Activated CD8-positive, alpha-beta memory T cell treated with anti-CD3 and anti-CD28 coated beads, Interleukin-2, amount 10 ng/mL, durations not matched to agents 7 days and 5 days (primary cell): ENCODE measurements at places on chromosomes 16 and 17. TPM values are rescaled to one million over a fixed set of nuclear protein-coding genes. Genes with fewer than 3 reads are reported as not detected.

Gene ARRB2
- total RNA-seq = 365 TPM

Gene KIF18B
- 86.7 TPM for total RNA-seq

Gene UTS2R
- not detected for total RNA-seq

Gene GNGT2
- total RNA-seq = 45.3 TPM

Gene SLFN5
- total RNA-seq = 193 TPM

Gene ZNF423
- total RNA-seq = not detected

Gene ZNF594
- 10.5 TPM for total RNA-seq

Gene KRT17
- total RNA-seq = not detected

DNA sequence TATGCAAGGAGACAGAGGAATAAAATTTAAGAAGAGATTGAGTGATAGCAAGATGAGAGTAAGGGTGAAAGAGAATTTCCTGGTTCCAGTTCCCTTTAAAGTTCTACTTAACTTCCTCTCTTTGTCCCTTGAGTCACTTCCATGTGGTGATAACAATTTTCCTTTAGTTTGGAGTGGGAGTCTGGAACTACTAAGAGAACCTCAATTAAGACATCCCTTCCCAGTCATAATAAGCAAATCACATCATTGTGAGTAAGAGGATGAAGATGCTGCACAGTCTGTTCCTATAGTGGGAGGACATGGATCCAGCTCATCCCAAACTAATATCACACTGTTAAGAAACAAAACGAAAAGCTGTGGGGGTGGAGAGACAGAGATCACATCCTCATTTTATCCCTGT is 24.4 kb downstream of the TBX21 start:
- H3K4me1 ChIP-seq = no peaks in the 10 kb centered on the region
- H3K27me3 ChIP-seq = peaks cover 17% of the 10 kb centered on the region
- no peak overlapping the region for H3K27ac ChIP-seq
- H3K4me3 ChIP-seq = no peak overlapping the region
- DNase-seq = no peak

DNA sequence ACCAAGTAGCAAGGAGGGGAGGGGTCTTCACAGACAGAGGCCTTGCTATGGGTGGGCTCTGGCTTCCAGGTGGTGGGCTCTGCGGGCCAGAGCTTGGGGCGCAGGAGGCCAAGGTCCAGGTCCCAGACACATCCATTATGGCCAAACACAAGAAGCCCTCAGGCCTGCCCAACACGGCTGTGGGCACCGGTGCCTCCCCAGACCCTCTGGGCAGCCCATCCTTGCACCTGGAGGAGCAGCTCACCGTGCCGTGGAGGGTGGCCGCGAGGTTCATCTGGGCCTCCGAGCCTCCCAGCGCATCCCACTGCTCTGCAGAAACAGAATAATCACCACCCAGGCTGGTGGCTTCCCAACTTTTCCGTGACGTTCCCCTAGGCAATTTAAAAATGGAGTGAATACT is 55.9 kb downstream of the TBC1D16 start:
- no peak overlapping the region for H3K4me3 ChIP-seq
- DNase-seq = no peak
- H3K36me3 ChIP-seq = no peaks in the 10 kb centered on the region
- H3K4me1 ChIP-seq = no peaks in the 10 kb centered on the region
- no peaks in the 10 kb centered on the region for H3K27me3 ChIP-seq

DNA sequence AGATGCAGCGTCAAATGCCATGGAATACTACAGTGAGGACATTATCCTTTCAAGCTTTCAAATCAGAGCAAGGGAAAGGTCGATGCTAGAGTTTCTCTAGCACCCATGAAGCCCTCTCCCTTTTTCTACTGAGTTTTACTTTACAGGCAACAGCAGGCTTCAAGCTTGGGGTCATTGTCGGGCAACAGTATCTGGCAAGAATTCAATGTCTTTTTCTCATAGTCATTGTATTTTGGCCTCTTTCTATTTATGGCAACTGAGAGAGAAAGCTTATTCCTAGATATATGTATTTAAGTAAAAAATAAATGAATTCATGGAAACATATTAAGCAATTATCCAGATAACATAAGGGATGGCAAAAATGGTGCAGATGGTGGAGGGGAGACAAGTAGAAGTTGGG is 364 bp upstream of the CETP start:
- H3K4me1 ChIP-seq = peaks cover 21% of the 10 kb centered on the region
- no peak overlapping the region for H3K4me3 ChIP-seq
- H3K27me3 ChIP-seq = peaks cover 3% of the 10 kb centered on the region
- no peak overlapping the region for H3K27ac ChIP-seq
- no peaks in the 10 kb centered on the region for H3K36me3 ChIP-seq

DNA sequence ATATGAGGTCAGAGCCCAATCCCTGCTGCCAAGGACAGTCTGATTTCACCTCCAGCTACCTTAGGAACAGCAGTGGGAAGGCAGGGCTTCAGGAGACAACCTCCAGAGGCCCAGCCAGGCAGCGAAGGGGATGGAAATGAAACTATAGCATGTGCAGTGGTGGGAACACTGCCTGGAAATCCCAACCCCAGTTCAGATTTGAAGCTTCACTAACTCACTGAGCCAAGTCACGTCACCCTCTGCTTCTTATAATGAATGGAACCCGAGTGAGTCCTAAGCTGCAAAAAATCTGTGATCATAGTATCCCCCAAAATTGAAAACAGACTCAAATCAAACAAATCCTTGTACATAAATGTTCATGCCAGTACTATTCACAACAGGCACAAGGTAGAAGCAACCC is 36.0 kb upstream of the SLC39A11 start:
- no peak overlapping the region for H3K27ac ChIP-seq
- no peaks in the 10 kb centered on the region for H3K27me3 ChIP-seq
- no peaks in the 10 kb centered on the region for H3K36me3 ChIP-seq
- H3K4me1 ChIP-seq = no peaks in the 10 kb centered on the region
- no peak overlapping the region for H3K4me3 ChIP-seq

DNA sequence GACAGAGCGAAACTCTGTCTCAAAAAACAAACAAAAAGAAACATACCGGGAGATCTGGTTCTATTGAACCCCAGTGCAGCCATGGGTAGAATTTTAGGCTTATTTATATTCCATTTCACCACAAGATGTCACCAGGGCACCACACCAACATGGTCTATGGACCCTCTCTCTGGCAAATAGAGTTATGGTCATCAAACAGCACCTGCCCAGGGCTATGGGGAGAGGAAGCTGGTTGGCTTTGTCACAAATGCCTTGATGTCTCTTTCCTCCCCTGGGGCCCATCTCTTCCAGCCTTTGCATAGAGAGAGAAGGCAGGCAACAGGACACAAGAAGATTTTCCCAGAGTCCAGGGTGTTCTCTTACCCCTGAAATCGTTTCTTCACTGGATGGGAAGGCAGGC is 128.4 kb downstream of the WWOX start:
- H3K4me1 ChIP-seq = no peaks in the 10 kb centered on the region
- DNase-seq = no peak
- no peaks in the 10 kb centered on the region for H3K36me3 ChIP-seq
- H3K27me3 ChIP-seq = no peaks in the 10 kb centered on the region

- H3K36me3 ChIP-seq = peaks cover 1% of the 10 kb centered on the region
- DNase-seq = no peak
- no peak overlapping the region for H3K4me3 ChIP-seq
- H3K4me1 ChIP-seq = peaks cover 32% of the 10 kb centered on the region
Observed at GRCh38 chr16:57616876-57617275, 11.6 kb upstream of the ADGRG1 start.

- H3K4me3 ChIP-seq = no peak overlapping the region
- H3K4me1 ChIP-seq = no peaks in the 10 kb centered on the region
- peaks cover 65% of the 10 kb centered on the region for H3K27me3 ChIP-seq
- no peak for DNase-seq
- no peak overlapping the region for H3K27ac ChIP-seq
- no peaks in the 10 kb centered on the region for H3K36me3 ChIP-seq
Observed at GRCh38 chr16:24257958-24258357, 1.8 kb downstream of the CACNG3 start.

GRCh38 chr16:56382459-56382858 is 42.9 kb downstream of the AMFR start:
- no peaks in the 10 kb centered on the region for H3K4me1 ChIP-seq
- no peak overlapping the region for H3K27ac ChIP-seq
- H3K4me3 ChIP-seq = no peak overlapping the region
- no peak for DNase-seq
